ENCODE measurements at places on chromosomes 7 and 10.

- DNase-seq, result no peak
Observed at GRCh38 chr7:88224601-88225275, 4.9 kb upstream of the SRI start.

DNA sequence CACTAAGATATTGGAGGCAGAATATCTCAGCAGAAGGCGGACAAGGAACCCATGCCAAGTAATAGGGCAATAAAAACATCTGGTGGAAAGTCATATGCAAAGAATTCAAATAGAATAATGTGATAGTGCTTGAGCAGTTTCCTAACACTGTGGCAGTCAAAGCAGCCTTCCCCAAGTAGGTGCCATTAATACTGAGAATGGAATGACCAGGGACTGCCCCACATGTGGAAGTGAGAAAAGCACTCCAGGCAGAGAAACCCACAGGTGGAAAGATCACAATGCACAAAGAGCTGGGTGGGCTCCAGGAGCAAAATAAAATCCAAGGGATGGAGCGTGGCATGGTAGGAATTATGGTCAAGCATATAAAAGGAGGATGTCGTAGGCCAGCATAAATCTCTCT lies 64.4 kb upstream of the NME8 start:
- no peak for DNase-seq

- DNase-seq, result no peak
Observed at GRCh38 chr10:114481055-114481454, 76.8 kb upstream of the AFAP1L2 start.

GRCh38 chr10:49274886-49275285 lies 24.1 kb upstream of the C10orf71 start:
- no peak for DNase-seq

- no peak for DNase-seq
Observed at GRCh38 chr7:41054960-41055661, 647.8 kb downstream of the INHBA start.

- no peak for DNase-seq
Observed at GRCh38 chr7:51186531-51186930, 130.1 kb downstream of the COBL start.

- DNase-seq, result no peak
Observed at GRCh38 chr10:23693501-23693901, 254.6 kb downstream of the OTUD1 start.

DNA sequence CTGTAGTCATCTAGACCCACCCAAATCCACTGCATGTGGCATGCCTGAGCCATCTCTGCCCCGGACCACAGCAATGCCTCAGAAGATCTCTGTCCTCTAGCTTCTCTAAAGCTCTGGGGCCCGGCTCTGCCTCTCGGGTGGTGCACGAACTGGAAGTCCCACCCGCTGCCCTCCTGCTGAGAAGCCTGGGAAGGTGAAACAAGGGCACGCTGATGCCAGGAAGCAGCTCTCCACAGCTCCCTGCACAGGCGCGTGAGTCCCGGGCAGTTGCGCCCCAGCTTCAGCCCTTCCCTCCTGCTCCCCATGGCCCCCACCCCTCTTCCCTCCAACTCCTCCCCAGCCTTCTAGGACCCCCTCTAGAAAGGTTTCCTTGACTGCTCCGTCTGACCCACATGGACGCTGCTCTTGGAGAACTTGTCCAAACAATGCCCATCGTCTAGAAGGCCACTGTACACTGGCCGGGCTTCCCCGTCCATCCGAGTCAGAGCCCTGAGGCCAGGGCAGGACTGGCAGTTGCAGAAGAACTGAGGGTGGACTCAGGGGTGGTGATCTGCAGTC lies 12.8 kb downstream of the KCNH2 start:
- DNase-seq, result no peak

- no peak for DNase-seq
Observed at GRCh38 chr7:139767561-139767982, 10.2 kb downstream of the HIPK2 start.

- DNase-seq, result no peak
Observed at GRCh38 chr10:5975641-5976473, 1.5 kb downstream of the IL15RA start.

GRCh38 chr7:71485586-71485985 lies 353.6 kb downstream of the GALNT17 start:
- no peak for DNase-seq

GRCh38 chr10:34612446-34612845 lies 202.7 kb downstream of the PARD3 start:
- DNase-seq, result no peak

Data from substantia nigra (tissue), 51 donors.